ENCODE measurements at places on chromosomes 6 and 20.
A peak's percentile ranks its signal among the peaks of the same experiment; 100 is the strongest.

DNA sequence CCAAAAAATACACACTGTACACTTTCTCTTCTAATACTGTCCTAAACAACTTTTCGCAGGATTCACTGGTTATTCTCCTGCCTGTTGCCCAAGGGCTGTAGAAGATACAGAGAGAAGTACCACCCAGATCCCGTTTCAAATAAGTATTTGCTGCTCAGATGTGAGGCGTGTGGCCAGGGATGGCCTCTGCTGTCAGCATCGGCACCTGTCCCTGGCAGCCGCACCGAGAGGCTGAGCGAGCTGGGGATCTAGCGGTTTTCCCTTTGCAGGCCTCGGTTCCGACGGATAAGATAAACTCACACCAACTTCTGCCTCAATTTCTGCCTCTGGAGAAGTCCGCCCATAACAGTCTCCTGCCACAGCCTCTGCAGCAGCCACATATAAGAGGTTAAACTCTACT, 685.2 kb upstream of the AGPAT4 start:
- H3K4me3 ChIP-seq: no peak overlapping the region
- H3K27ac ChIP-seq: no peak overlapping the region
- no peak for DNase-seq
- no peaks in the 10 kb centered on the region for H3K4me1 ChIP-seq

DNA sequence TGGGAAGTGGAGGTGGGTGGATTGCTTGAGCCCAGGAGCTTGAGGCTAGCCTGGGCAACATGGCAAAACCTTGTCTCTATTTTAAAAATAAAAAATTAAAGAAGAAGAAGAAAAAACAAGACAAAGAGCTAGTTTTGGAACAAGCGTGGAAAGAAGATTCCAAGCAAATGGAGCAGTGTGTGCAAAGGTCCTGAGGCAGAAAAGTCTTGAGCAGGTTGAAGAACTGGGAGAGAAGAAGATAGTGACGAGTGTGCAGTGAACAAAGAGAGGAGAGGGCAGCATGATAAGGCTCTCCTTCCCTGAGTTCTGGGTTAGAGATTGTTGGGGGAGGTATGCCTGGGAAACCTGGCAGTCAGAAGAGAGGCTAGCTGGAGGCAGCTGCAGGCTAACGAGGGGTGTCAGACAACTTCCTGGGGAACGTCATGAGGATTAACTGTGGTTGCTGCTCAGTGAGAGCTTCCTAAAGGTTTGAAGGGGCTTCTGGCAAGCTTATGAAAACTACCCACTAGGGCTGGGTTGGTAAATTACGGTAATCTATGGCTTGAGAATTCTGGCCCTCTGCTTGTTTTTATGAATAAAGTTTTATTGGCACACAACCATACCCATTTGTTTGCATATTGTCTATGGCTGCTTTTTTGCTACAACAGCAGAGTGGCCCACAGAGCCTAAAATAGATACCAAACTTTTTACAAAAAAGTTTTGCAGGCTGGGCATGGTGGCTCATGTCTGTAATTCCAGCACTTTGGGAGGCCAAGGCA, 128.9 kb downstream of the ZFP64 start:
- H3K36me3 ChIP-seq: no peaks in the 10 kb centered on the region
- H3K4me3 ChIP-seq: no peak overlapping the region
- H3K27ac ChIP-seq: no peak overlapping the region
- no peaks in the 10 kb centered on the region for H3K4me1 ChIP-seq

DNA sequence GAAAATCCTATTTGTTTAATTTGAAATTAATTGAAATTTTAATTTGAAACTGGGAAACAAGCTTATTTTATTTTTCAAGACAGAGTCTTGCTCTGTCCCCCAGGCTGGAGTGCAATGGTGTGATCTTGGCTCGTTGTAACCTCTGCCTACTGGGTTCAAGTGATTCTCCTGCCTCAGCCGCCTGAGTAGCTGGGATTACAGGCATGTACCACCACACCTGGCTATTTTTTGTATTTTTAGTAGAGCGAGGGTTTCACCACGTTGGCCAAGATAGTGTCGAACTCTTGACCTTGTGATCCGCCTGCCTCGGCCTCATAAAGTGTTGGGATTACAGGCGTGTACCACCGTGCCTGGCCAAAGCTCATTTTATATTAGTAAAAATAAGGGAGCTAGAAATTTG, 4.2 kb downstream of the SRSF3 start:
- H3K4me1 ChIP-seq: peaks cover 62% of the 10 kb centered on the region
- peak overlapping the region; percentile 100 for H3K27ac ChIP-seq
- peaks cover 58% of the 10 kb centered on the region for H3K36me3 ChIP-seq
- no peaks in the 10 kb centered on the region for H3K27me3 ChIP-seq

DNA sequence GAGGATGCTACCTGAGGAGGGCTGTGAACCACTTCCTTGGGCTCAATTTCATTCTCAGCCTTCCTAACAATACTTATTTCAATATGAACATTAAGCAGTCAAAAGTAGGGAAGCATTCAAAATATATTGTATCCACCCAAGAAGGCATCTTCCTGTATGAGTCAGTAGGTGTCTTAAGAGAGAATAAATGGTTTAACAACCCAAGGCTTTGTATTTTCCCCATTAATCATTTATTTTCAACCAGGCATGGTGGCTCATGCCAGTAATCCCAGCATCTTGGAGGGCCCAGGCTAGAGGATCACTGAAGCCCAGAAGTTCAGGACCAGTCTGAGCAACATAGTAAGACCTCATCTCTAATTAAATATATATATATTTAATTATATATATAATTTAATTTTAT, 74.5 kb upstream of the MARCKS start:
- DNase-seq: no peak
- H3K27ac ChIP-seq: no peak overlapping the region
- no peaks in the 10 kb centered on the region for H3K27me3 ChIP-seq
- H3K4me1 ChIP-seq: no peaks in the 10 kb centered on the region

DNA sequence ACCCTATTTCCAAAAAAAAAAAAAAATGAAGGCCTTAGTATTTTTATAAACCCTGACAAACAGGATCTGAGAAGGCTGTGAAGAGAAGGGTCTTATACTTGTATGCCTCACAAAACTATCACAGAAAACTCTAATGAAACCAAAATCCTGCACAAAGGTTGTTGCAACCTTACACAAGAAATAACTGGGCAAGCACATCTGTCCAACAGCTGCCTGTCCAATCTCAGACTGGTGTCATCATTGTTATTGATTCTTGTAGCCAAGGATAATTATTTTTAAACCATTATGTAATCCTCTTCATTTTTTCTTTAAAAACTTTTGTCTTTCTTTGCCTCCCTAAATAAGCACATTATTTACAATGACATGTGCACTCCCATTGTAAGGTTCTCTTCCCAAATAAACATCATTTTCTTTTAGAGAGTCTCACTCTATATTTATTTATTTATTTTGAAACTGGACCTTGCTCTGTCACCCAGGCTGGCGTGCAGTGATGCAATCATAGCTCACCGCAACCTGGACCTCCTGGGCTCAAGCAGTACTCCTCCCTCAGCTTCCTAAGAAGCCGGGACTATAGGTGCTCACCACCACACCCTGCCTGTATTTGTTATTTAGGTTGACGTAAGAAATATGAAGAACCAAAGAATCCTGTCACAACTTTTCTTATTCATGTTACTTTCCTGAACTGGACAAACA, 697.1 kb downstream of the DOK5 start:
- no peaks in the 10 kb centered on the region for H3K4me1 ChIP-seq
- H3K27ac ChIP-seq: no peak overlapping the region
- H3K36me3 ChIP-seq: no peaks in the 10 kb centered on the region
- H3K27me3 ChIP-seq: no peaks in the 10 kb centered on the region
- no peak overlapping the region for H3K4me3 ChIP-seq
- DNase-seq: no peak

- no peak for DNase-seq
- H3K27ac ChIP-seq: no peak overlapping the region
- no peak overlapping the region for H3K4me3 ChIP-seq
- no peaks in the 10 kb centered on the region for H3K36me3 ChIP-seq
Measured at GRCh38 chr6:118648866-118649554, 2.4 kb downstream of the CEP85L start.

DNA sequence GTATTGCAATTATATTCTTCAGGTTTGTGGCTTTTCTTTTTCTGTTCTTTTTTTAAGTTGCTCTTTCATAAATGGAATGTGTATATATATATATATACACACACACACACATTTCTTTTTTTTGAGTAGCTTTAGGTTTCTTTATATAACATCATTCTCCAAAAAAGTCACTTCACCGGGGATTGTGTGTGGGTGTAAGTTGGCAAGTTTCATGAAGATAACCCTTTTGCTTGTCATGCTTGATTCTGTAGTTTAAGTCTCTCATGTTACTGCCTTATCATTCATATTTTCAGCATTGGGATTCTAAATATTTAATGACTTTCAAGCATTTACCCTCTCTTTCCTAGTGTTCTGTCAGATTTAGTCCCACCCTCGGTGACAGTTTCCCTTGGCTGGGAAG, 181.0 kb downstream of the FARS2 start:
- H3K27me3 ChIP-seq: no peaks in the 10 kb centered on the region
- DNase-seq: no peak
- H3K4me1 ChIP-seq: peaks cover 16% of the 10 kb centered on the region

- no peaks in the 10 kb centered on the region for H3K27me3 ChIP-seq
- no peaks in the 10 kb centered on the region for H3K4me1 ChIP-seq
- no peaks in the 10 kb centered on the region for H3K36me3 ChIP-seq
- DNase-seq: no peak
- H3K27ac ChIP-seq: no peak overlapping the region
- H3K4me3 ChIP-seq: no peak overlapping the region
Measured at GRCh38 chr20:19543101-19543500, 215.0 kb upstream of the RIN2 start.

DNA sequence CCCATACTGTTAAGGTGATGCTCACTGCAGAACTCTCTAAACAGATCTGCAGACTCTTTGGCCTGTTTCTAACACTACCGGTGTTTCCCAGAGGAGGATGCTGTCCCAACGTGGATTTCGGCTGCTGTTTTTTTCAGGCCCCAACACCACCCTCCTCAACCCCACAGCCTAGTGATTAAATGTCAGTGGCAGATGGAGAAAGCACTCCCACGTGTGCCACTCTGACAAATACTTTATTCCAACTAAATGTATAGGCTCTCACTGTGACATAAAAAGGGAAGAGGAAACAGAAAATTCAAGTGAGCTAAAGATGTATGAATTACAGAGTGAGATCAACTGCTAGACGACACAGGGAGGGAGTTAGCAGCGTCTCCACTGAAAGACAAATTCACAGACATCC, 3.6 kb downstream of the TBC1D20 start:
- no peaks in the 10 kb centered on the region for H3K36me3 ChIP-seq
- peaks cover 23% of the 10 kb centered on the region for H3K4me1 ChIP-seq
- no peak overlapping the region for H3K27ac ChIP-seq

DNA sequence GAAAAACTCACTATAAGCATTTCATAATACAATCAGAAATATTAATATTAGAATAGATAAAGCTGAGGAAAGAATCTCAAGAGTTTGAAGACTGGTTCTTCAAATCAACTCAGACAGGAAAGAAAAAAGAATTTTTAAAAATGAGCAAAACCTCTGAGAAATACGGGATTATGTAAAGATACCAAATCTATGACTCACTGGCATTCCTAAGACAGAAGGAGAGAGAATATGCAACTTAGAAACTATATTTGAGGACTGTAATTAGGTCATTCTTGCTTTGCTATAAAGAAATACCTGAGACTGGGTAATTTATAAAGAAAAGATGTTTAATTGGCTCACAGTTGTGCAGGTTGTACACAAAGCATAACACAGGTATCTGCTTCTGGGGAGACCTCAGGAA, 665.1 kb downstream of the RNF144B start:
- H3K4me3 ChIP-seq: no peak overlapping the region
- no peaks in the 10 kb centered on the region for H3K4me1 ChIP-seq
- no peak for DNase-seq
- H3K36me3 ChIP-seq: no peaks in the 10 kb centered on the region
- no peaks in the 10 kb centered on the region for H3K27me3 ChIP-seq

DNA sequence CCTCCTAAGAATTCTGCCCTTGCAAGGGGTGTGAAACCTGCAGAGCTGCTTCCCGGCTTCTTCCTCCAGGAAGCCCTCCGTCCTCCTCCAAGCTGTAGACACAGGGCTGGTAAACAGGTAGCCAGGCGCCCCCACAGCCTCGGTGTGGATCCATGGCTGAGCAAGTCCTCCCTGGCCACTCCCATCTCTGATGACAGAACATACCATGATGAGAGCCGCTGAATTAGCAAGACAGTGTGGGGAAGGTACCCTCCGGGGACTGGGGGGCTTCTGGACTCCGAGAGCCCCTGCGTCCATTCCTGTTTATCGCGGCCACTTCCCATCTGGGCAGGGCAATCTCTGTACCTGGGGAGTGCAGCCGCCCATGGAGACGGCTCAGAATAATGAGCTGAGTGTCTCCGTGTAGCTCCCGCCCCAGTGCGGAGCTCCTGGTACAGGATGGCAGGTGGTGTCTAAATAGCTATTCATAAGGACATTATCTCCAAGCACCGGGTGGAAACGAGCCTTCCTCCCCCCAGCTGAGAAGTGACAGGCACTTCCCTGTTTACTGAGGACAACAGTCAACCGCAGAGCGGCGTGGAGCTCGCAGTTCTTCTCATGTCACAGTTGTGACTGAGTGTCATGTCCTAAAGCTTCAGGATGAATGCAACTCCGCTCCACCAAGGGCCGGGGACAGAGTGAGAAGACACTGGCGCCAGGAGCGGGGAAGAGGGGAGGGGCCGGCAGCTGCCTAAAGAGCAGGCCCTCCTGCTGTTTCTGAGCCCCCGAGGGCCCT, 22.7 kb upstream of the NTSR1 start:
- no peaks in the 10 kb centered on the region for H3K4me1 ChIP-seq
- H3K36me3 ChIP-seq: no peaks in the 10 kb centered on the region
- H3K4me3 ChIP-seq: no peak overlapping the region

GRCh38 chr20:21921251-21921650, 215.8 kb downstream of the PAX1 start:
- no peaks in the 10 kb centered on the region for H3K4me1 ChIP-seq
- H3K27me3 ChIP-seq: no peaks in the 10 kb centered on the region
- H3K27ac ChIP-seq: no peak overlapping the region
- no peaks in the 10 kb centered on the region for H3K36me3 ChIP-seq

GRCh38 chr20:52704553-52704952, 267.6 kb upstream of the TSHZ2 start:
- DNase-seq: no peak
- no peaks in the 10 kb centered on the region for H3K36me3 ChIP-seq
- H3K4me3 ChIP-seq: no peak overlapping the region
- H3K27ac ChIP-seq: no peak overlapping the region

DNA sequence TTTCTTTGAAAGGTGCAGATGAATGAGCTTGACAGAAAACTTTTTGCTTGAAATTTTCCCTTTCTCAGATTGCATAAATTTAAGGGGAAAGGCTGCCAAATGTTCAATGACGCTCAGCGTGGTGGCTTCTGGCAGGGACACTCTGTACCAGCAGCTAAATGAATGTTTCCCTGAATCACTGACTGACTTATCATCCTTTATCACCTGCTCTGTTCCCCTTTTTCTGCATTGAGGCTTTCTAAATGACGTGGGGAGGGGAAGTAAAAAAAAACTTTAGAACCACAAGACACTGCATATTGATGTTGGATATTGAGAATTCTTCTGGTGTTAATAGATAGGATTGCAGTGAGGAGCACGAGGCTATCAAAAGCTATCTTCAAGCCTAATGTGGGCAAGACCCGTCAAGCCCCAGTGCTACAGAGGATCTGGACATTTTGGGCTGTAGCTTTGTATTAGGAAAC, 46.9 kb upstream of the ENPP5 start:
- H3K4me3 ChIP-seq: no peak overlapping the region
- peaks cover 7% of the 10 kb centered on the region for H3K4me1 ChIP-seq
- DNase-seq: peak; percentile 70
- no peaks in the 10 kb centered on the region for H3K27me3 ChIP-seq
- H3K27ac ChIP-seq: peak overlapping the region; percentile 33
- H3K36me3 ChIP-seq: no peaks in the 10 kb centered on the region

GRCh38 chr6:80347101-80347500, 240.6 kb downstream of the BCKDHB start:
- no peak overlapping the region for H3K27ac ChIP-seq
- H3K27me3 ChIP-seq: no peaks in the 10 kb centered on the region
- no peaks in the 10 kb centered on the region for H3K4me1 ChIP-seq
- no peak for DNase-seq
- H3K36me3 ChIP-seq: no peaks in the 10 kb centered on the region
